ENCODE measurements at places on chromosomes 3 and 15.
A peak's percentile ranks its signal among the peaks of the same experiment; 100 is the strongest.

GRCh38 chr3:102006812-102007485 lies 157.6 kb downstream of the NFKBIZ start:
- H3K27ac ChIP-seq = peak overlapping the region; percentile 90
- H3K27me3 ChIP-seq = no peaks in the 10 kb centered on the region
- H3K4me1 ChIP-seq = no peaks in the 10 kb centered on the region
- no peak overlapping the region for H3K4me3 ChIP-seq
- peak; percentile 85 for DNase-seq

DNA sequence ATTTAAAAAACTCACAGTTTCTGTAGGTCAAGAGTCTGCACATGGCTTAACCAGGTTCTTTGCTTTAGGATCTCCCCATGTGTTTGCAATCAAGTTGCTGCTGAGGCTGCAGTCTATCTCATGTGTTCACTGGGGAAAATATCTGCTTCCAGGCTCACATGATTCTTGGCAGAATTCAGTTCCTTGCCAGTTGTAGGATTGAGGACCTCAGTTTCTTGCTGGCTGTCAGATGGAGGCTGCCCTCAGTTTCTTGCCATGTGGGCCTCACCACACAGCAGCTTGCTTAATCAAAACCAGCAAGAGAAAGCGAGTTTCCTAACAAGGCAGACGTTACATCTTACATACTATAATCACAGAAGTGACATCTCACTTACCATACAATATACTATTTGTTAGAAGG lies 10.0 kb upstream of the TBC1D5 start:
- no peak overlapping the region for H3K27ac ChIP-seq
- H3K4me1 ChIP-seq = peaks cover 2% of the 10 kb centered on the region
- DNase-seq = no peak
- H3K36me3 ChIP-seq = no peaks in the 10 kb centered on the region

DNA sequence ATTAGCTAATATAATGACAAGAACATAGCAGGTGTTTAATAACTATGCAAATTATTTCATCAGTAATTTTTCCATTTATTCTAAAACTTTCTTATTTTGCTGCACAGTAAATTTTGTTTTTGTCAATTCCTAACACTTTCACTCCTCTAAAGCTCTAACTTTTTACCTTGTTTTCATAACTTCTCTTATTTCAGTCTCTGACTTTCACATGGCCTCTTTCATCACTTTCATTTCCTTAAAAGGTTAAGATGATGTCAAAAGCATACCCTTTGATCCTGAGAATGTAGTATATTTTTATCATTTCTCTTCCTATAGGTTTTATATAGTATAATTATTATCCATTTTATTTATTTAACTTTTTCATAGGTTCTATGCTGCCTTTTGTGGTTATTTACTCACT lies 1325.8 kb upstream of the ALCAM start:
- no peaks in the 10 kb centered on the region for H3K4me1 ChIP-seq
- no peaks in the 10 kb centered on the region for H3K27me3 ChIP-seq
- H3K27ac ChIP-seq = no peak overlapping the region
- H3K36me3 ChIP-seq = no peaks in the 10 kb centered on the region
- no peak for DNase-seq

DNA sequence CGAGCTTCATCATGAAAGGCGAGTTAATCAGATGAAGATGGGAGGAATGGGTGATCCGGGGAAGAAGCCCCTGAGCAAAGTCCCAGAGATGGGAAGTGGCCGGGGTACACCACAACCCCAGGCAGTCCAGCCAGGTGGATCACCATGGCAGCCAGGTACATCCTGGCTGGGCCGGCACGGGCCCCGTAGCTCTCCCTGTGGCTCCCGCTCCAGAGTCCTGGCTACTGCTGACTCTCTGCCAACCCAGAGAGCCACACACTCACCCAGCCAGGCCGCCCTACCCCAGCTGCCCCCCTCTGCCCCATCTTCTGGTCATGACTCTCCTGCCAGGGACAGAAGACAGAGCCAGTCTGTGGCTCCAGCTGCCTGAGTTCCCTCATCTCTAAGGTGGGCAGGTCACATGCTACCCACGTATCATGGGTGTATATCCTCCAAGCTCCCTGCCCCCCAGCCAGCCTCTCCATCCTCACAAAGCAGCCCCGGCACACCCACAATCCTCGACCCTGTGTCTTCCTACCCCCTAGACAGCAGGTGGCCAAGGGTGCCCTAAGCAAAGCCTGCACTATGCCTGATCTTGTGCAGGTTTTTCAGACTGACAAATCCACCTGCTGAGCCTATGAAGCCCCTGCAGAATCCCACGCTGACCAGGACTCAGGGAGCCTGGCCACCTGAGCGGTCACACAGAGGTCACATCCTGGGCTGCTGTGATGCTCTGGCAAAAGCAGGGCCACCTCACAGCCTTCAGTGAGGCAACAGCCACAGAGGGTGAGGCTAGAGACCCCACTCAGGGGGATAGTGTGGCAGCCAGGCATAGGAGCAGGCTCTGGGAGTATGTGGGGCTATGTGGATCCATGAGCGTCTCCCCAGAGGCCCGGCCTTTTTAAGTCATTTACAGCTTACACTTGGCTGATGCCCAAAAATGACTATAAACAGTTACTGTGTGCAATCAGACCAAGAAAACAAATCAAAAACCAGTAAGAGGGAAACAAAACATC lies 13.2 kb downstream of the XXYLT1 start:
- peak; percentile 48 for DNase-seq
- H3K4me3 ChIP-seq = no peak overlapping the region
- H3K27me3 ChIP-seq = no peaks in the 10 kb centered on the region
- peaks cover 38% of the 10 kb centered on the region for H3K4me1 ChIP-seq
- H3K36me3 ChIP-seq = no peaks in the 10 kb centered on the region
- no peak overlapping the region for H3K27ac ChIP-seq

DNA sequence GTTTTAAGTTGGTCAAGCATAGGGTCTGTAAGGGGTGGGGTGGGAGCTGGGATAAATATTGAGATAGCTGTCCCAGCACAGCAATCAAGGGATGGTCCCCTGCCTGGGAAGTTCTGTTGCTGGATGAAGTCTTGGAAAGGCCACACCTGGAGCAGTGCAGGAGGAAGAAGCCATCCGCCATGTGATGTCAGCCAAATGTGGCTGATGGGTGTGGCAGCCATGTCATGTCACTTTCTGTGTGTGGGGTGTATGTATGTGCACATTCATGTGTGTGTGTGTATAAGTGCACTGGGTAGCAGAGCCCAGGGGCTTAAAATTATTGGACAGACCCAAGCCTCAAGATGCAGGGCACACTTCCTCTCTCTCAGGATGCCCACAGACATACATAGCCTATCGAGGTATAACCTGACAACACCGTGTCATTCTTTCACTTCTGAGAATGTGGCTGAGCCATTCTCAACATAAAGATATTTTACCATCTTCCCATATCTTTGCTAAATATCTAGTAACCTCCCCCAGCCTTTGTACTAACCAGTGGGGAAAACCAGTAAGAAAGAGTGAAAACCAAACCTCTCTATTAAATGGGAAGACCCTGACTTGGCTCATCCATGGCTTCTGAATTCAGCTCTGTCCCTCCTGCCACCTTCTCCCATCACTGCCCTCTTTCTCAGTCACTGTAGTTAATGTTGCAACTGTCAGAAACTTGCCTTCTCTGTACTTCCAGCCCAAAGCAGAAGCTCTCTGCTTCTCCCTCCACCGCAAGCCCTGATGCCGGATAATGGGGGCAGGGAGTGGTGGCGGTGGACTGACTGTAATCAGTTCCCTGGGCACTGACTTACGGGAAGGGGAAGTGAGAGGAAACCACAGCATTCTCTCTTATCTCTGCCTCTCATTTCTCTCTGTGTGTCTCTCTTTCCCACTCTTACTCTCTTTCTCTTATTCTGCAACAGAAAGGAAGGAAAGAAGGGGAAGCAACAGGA lies 11.2 kb downstream of the TNFSF10 start:
- H3K4me1 ChIP-seq = peaks cover 1% of the 10 kb centered on the region
- H3K4me3 ChIP-seq = no peak overlapping the region
- no peaks in the 10 kb centered on the region for H3K36me3 ChIP-seq
- H3K27ac ChIP-seq = no peak overlapping the region
- DNase-seq = peak; percentile 41

GRCh38 chr3:13011573-13012220 lies 61.5 kb downstream of the IQSEC1 start:
- H3K36me3 ChIP-seq = no peaks in the 10 kb centered on the region
- H3K27me3 ChIP-seq = no peaks in the 10 kb centered on the region
- H3K4me1 ChIP-seq = peaks cover 37% of the 10 kb centered on the region
- H3K27ac ChIP-seq = no peak overlapping the region
- DNase-seq = no peak
- H3K4me3 ChIP-seq = no peak overlapping the region

GRCh38 chr3:130839813-130840212 lies 54.1 kb upstream of the ATP2C1 start:
- H3K27ac ChIP-seq = no peak overlapping the region
- DNase-seq = no peak
- H3K4me1 ChIP-seq = no peaks in the 10 kb centered on the region
- H3K27me3 ChIP-seq = peaks cover under 1% of the 10 kb centered on the region

- no peaks in the 10 kb centered on the region for H3K36me3 ChIP-seq
- H3K27ac ChIP-seq = no peak overlapping the region
- H3K4me1 ChIP-seq = no peaks in the 10 kb centered on the region
- H3K4me3 ChIP-seq = no peak overlapping the region
- DNase-seq = no peak
Observed at GRCh38 chr3:122151480-122151879, 32.0 kb upstream of the CASR start.

- no peaks in the 10 kb centered on the region for H3K27me3 ChIP-seq
- DNase-seq = no peak
Observed at GRCh38 chr15:79970181-79970580, 815 bp downstream of the BCL2A1 start.

- no peaks in the 10 kb centered on the region for H3K36me3 ChIP-seq
- peak; percentile 77 for DNase-seq
- H3K4me1 ChIP-seq = peaks cover 20% of the 10 kb centered on the region
Observed at GRCh38 chr15:67025719-67026609, 39.4 kb upstream of the SMAD3 start.

DNA sequence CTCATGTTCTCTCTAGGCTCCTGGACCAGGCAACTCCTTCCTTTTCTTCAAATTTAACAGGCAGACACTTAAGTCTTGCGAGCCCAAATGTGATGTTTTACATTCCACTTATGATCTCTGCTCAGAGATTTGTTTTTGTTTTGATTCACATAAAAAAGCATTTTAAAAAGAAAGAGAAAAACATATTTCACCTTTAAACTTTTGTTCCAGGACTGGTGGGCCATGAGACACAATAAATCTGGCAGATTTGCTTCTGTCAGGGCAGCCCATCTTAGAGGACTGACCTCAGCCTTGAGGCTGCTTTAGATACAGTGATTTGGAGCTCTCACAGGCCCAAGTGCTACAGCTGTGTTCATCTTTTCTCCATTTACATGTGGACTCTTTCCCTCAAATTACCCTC lies 52.0 kb downstream of the CMSS1 start:
- no peak overlapping the region for H3K4me3 ChIP-seq
- no peak overlapping the region for H3K27ac ChIP-seq
- peaks cover 5% of the 10 kb centered on the region for H3K36me3 ChIP-seq
- H3K27me3 ChIP-seq = no peaks in the 10 kb centered on the region

GRCh38 chr3:151248772-151249337 lies 29.5 kb downstream of the P2RY14 start:
- H3K4me1 ChIP-seq = no peaks in the 10 kb centered on the region
- H3K27me3 ChIP-seq = peaks cover 2% of the 10 kb centered on the region
- no peaks in the 10 kb centered on the region for H3K36me3 ChIP-seq
- no peak overlapping the region for H3K27ac ChIP-seq
- H3K4me3 ChIP-seq = no peak overlapping the region
- no peak for DNase-seq

DNA sequence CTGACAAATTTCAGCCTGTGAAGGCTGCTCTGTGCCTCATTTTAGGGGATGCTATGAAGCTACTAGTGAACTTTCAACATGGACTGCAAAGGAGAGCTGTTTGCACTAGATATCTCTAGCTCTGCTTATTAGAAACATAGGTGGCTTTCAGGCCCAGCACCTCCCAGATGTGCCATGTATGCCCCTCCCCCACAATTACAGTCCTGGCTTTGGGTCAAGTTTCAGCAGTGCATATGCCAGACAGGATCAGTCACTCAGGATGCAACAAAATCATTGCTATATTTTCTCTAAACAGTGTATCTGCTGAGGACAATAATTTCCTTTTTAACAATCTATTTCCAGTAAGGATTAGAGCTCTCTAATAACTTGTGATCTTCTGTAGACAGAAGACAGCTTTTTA lies 178.8 kb upstream of the STAC start:
- no peaks in the 10 kb centered on the region for H3K27me3 ChIP-seq
- no peaks in the 10 kb centered on the region for H3K4me1 ChIP-seq
- no peak overlapping the region for H3K27ac ChIP-seq
- no peaks in the 10 kb centered on the region for H3K36me3 ChIP-seq
- DNase-seq = no peak
